ENCODE measurements at places on chromosomes 5 and 9. TPM values are rescaled to one million over a fixed set of nuclear protein-coding genes. Genes with fewer than 3 reads are reported as not detected.

FBLL1 gene
- total RNA-seq: not detected

GZMA gene
- total RNA-seq: not detected

FKTN gene
- 28.4 TPM for total RNA-seq

PJA2 gene
- 67.1 TPM for total RNA-seq

DNA sequence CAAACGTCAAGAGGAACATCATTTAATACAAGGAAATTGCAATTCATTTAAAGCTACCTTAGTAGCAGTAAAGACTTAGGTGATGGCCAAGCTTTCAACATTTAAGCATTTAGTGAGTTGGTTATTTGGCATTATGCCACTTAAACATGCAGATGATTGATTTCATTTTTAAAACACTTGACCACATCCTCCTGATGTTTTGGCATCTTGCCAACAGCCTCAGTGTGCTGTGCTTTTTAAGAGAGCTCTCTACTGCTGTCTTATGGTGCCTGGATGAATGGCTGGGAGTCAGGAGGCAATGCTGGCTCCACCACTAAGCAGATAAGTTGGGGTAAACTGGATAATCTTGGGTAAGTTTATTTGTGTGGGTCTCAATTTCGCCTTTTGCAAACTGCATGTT lies 364.5 kb downstream of the MAN2A1 start:
- no peak overlapping the region for H3K27ac ChIP-seq
- H3K4me1 ChIP-seq: peaks cover 16% of the 10 kb centered on the region

DNA sequence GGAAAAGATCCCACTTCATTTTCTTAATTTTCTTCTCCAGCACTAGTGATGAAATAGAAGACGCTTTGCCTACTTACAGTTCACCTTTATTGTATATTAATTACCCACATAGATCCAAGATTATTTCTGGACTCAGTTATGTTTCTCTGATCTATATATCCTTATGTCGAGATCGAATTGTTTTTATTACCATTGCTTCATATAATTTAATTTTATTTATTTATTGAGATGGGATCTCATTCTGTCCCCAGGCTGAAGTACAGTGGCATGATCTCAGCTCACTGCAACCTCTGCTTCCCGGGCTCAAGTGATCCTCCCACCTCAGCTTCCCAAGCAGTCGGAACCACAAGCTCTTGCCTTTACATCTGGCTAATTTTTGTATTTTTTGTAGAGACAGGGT lies 121.3 kb downstream of the UGCG start:
- peaks cover 15% of the 10 kb centered on the region for H3K4me1 ChIP-seq
- no peaks in the 10 kb centered on the region for H3K27me3 ChIP-seq
- H3K36me3 ChIP-seq: no peaks in the 10 kb centered on the region
- no peak overlapping the region for H3K4me3 ChIP-seq
- H3K27ac ChIP-seq: no peak overlapping the region

GRCh38 chr9:23044549-23044948 lies 597.9 kb downstream of the DMRTA1 start:
- no peak overlapping the region for H3K4me3 ChIP-seq
- no peak overlapping the region for H3K27ac ChIP-seq
- no peaks in the 10 kb centered on the region for H3K27me3 ChIP-seq
- no peak for DNase-seq
- no peaks in the 10 kb centered on the region for H3K36me3 ChIP-seq

DNA sequence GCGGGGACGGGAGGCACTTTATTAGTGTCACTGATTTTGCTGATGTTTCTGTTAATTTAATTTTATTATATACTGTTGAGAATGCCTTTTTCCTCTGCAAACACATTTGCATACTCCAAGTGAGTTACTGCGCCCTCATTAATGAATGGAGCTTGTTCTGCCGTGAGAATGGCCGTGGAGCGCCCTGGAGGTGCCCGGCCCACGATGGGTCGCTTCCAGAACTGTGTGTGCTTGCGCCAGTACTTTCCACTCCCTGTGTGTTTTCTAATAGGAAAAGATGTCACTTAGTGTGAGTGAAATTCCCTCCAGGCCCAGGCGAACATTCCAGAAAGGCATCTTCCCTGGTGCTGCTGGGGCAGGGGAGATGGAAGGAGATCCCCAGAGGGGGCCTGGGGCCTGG lies 30.1 kb downstream of the NDUFS6 start:
- H3K27me3 ChIP-seq: no peaks in the 10 kb centered on the region
- H3K27ac ChIP-seq: no peak overlapping the region
- no peak overlapping the region for H3K4me3 ChIP-seq
- H3K4me1 ChIP-seq: no peaks in the 10 kb centered on the region
- no peaks in the 10 kb centered on the region for H3K36me3 ChIP-seq

GRCh38 chr5:105167092-105167491 lies 1604.5 kb upstream of the NUDT12 start:
- no peak overlapping the region for H3K4me3 ChIP-seq
- H3K27ac ChIP-seq: no peak overlapping the region
- H3K36me3 ChIP-seq: no peaks in the 10 kb centered on the region
- no peaks in the 10 kb centered on the region for H3K4me1 ChIP-seq

DNA sequence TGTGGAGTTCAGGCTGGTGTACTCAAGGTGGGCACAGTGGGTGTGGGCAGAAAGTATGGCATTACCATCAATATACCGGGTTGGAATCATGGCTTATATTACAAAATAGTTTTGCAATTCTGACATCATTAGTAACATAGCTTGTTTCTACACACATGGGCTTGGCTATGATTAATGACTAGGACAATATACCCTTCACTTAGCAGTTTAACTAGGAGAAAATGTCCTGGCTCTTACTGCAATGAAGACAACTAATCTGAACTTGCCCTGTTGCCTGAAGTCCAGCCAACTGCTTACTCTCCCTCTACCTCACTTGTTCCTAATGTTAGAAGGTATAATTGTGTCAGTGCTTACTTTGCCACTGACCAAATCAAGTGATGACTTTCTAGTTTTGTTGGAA lies 612.5 kb downstream of the EFNA5 start:
- H3K36me3 ChIP-seq: no peaks in the 10 kb centered on the region
- DNase-seq: no peak
- H3K4me3 ChIP-seq: no peak overlapping the region
- peaks cover 12% of the 10 kb centered on the region for H3K4me1 ChIP-seq
- H3K27me3 ChIP-seq: no peaks in the 10 kb centered on the region

GRCh38 chr9:129359916-129360536 lies 182.0 kb upstream of the IER5L start:
- no peaks in the 10 kb centered on the region for H3K4me1 ChIP-seq
- no peak overlapping the region for H3K4me3 ChIP-seq
- peaks cover 8% of the 10 kb centered on the region for H3K27me3 ChIP-seq
- H3K36me3 ChIP-seq: no peaks in the 10 kb centered on the region
- no peak overlapping the region for H3K27ac ChIP-seq

DNA sequence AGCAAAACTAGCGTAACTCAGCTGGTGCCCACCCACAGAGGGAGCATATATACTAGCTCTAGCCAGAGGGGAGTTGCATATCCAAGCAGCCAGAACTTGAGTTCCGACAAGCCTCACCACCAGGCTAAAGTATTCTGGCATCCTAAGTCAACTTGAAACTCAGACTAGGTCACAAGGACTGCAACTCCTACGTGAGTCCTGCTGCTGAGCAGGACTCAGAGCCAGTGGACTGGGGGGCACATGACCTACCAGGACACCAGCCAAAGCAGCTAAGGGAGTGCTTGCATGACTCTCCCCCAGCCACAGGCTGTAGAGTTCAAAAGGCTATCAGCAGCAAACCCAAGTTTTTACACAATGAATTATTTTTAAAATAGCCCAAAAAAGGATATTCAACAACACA lies 26.1 kb downstream of the SPDL1 start:
- no peak overlapping the region for H3K27ac ChIP-seq
- DNase-seq: no peak
- no peak overlapping the region for H3K4me3 ChIP-seq
- H3K36me3 ChIP-seq: peaks cover 9% of the 10 kb centered on the region

Measured in SJCRH30 (cell line).